Stimulated activated CD8-positive, alpha-beta memory T cell treated with anti-CD3 and anti-CD28 coated beads, Interleukin-4, amount 100 ng/mL, for 4 hours (primary cell): ENCODE measurements at places on chromosomes 7 and 10.

GRCh38 chr10:63477927-63478326 is 12.2 kb upstream of the JMJD1C start:
- no peak for DNase-seq

- no peak for DNase-seq
These were observed 270.7 kb downstream of the PARD3 start for GRCh38 chr10:34544400-34544799.

DNA sequence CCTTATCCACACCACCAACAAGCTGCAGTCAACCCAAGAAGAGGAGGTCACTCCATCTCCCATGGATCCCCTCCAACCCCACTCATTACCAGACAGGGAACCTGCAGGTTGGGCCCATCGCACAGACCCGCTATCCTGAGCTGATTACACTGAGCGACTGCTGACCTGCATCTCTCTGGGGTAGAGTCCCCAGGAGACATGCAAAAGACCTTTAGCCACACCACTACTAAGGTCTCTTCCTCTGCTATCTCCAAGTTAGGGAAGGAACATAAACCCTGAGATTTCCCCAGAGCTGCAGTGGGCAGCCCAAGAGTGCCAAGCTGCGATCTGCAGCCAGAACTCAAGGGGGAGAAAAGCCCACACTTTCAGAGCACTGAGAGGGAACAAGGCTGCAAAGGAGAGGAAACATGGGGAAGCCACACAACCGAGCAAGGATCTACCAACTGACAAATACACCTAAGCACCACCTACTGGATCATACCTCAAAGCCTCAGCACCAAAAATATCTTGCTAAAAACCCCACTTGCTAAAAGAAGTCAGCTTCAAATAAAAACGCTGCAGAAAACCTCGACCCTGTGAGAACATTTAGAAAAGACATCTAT is 298.2 kb downstream of the SORCS1 start:
- DNase-seq: no peak

- DNase-seq: no peak
These were observed at the start of gene LAMB1 for GRCh38 chr7:108002726-108003598. Gene LAMB1 (minus strand): TSS chr7:108003161. CDS start chr7:108002885, 276 bp downstream.

- no peak for DNase-seq
These were observed 43.1 kb upstream of the CHCHD3 start for GRCh38 chr7:133124974-133125373.

GRCh38 chr7:43653891-43654504 is 71.1 kb downstream of the STK17A start:
- no peak for DNase-seq

GRCh38 chr10:100209303-100209702 is 20.1 kb downstream of the CHUK start:
- no peak for DNase-seq

- no peak for DNase-seq
These were observed 170.1 kb downstream of the BBS9 start for GRCh38 chr7:33299425-33299824.

GRCh38 chr7:141708351-141708750 is at the start of gene WEE2:
Gene WEE2 (plus strand): TSS chr7:141708353. CDS start chr7:141708759, 406 bp downstream.
- no peak for DNase-seq

DNA sequence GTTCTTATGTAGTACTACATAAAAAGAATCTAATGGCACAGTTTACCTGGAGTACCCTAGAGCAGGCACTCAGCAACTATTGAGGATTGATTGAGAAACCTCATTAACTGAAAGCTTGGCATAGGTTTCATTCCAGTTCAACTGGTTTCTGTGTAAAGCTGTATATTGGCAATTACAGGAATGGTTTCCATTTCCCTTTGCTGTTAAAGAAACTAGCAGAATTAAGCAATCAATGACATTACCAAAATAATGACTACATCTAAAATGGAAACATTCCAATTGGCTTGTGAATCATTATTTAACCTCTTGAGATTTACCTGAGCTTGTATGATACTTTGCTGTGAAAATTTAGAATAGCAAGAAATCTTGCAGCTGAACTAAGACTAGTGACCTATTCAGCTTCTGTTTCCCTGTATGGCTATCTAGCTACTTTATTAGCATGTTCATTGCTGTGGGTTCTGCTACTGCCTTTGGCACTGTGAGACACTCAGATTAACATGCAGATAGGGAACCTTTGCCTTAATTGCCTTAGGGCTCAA is 33.5 kb upstream of the CADPS2 start:
- DNase-seq: no peak

DNA sequence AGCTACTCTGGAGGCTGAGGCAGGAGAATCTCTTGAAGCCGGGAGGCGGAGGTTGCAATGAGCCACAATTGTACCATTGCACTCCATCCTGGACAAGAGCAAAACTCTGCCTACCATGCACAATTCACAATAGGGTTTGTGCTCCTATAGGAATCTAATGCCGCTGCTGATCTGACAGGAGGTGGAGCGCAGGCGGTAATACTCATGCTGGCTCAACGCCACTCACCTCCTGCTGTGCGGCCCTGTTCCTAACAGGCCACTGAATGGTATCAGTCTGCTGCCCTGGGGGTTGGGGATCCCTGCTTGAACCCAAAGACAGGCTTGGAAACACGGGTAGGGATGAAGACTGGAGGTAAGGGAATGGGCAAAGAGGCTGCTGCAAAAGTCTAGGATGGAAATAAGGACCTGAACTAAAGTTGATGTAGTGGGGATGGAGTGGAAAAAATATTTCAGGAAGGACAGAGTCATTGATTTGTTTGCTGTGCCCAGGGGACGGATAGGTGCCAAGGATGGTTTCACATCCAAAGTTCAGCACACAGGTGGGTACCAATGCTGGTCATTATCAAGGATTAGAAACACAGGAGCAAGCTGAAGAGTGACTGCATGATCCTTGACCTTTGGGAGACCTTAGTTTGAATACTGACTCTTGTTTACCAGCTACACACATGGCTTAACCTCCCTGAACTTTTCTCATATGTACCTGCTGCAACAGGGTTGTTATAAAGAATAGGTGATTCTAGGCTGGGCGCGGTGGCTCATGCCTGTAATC is 2.2 kb downstream of the MRPS17 start:
- no peak for DNase-seq

DNA sequence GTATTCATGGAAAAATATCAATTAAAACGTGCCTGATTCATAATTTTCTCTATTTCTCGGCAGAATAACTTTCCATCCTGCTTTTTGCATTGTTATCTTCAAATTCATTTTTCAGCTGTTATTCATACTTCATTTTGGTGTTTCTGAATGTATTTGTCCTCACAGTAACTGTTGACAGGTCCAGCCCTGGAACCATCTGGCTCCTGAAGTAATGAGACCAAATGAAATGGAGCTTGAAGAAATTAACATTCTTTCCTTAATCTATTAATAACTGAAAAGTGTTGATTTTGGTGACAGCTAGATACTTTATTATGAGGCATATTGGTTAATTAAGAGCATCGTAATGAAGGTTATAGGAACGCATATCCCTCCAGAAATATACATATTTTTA is 257.0 kb upstream of the MINDY3 start:
- DNase-seq: no peak

- no peak for DNase-seq
These were observed 21.3 kb upstream of the CPXM2 start for GRCh38 chr10:123912871-123913270.

DNA sequence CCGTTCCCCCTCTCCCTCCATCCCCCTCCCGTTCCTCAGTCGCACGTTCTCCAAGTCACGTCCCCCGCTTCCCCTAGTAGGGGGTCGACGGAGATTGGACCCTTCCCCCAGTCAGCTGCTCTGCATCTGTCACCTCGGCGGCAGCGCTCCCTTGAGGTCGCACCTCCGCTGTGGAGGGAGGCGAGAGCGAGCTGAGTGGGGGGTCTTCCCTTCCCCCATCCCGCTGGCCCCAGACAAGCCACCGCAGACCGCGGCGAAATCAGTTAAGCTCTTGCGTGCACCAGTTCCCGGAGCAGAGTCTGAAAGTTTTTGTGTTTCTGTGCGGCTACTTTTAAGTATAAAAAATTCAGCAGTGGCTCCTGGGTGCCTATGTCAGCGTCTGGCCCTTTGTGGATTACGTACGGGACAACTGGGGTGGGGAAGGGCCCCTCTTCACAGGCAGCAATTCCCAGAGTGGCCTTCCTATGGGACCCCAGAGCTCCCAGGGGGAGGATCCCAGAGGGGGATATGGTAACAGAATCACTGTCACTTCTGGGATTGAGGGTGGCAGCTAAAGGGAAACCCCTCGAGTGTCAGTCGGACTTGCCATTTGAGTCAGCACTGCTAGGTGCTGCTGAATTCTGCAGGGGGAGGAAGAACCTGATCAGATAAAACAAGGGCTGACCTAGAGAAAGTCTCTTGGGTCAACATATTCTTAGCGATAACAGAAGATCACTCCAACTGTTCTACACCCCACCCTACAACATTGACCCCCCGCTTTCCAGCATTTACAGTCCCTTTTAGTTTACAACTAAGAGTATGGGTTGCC is 12.5 kb upstream of the DDIT4 start:
- DNase-seq: no peak

DNA sequence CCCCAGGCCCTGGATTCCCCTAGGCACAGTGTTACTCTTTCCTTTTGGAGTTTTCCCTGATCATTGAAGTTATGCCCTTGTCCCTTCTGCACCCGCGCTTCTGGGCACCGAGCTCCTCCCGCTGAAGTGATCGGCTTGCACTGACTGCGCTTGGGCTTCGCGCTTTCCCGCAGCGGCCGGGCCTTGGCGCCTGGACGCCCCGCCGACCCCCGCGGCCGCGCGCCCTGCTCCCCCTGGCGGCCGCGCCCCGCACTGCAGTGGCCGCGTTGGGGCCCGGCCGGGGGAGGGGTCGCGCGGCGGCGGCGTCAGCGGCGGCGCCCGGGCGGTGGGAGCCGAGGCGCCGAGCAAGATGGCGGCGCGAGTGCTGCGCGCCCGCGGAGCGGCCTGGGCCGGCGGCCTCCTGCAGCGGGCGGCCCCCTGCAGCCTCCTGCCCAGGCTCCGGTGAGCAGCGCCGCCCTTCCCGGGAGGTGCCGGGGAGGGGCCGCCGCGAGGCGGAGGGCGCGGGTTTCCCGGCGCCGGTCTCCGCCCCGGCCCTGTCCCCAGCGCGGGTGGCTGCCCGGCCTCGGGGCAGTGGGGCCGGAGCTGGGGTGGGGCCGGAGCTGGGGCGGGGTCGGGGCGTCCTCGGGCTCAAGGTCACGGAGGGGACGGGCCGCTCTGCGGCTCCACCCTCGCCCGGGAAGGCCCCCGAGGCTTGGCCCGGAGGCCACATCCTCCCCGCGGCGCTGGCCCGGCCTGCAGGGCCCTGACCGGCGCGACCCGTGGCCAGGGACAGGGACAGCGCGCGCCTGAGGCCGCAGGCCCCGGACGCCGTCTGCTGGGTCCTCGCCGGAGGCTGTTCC is at the start of gene NIPSNAP2:
TSS of gene NIPSNAP2 (plus strand) at position 325 of the 839 bp plus-strand sequence. CDS start at position 350, 25 bp downstream.
- DNase-seq: peak; percentile 11

DNA sequence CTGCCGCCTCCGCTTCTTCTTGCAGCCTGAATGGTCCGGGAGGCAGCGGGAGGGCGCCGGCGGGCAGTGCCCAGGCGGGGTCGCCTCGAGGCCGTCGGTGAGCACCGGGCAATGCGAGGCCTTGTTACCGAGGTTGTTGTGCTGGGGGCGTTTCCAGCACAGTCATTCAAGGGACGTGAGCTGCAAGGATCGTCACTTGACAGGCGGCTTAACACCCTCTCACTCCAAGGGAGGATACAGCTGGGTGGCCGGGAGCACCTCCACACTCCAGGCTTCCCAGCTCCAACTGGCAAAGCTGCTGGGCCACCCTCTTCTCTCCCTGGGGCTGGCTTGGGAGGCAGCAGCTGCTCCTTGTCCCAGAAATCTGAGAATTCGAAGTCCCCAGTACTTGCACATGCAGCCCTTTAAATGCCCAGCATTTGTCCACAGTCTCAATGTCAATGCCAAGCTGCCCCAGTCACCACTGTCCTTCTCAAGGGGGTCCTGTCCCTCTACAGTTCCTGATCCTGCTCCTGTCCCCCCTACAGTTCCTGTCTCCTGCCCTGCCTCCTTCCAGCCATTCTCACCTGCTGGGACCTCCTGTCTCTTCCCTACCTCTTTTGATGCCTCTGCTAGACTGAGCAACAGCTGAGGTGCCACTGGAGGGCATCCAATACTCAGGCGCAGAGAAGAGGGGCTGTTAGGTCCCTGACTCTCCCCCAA is 4.4 kb upstream of the HOXA11 start:
- no peak for DNase-seq

GRCh38 chr7:30447466-30447865 is 31.1 kb downstream of the NOD1 start:
- no peak for DNase-seq
